Hypothalamus (tissue), 51 donors: ENCODE measurements at places on chromosomes 3 and 15.

GRCh38 chr15:70435872-70436271 lies 327.5 kb downstream of the UACA start:
- no peak for DNase-seq

DNA sequence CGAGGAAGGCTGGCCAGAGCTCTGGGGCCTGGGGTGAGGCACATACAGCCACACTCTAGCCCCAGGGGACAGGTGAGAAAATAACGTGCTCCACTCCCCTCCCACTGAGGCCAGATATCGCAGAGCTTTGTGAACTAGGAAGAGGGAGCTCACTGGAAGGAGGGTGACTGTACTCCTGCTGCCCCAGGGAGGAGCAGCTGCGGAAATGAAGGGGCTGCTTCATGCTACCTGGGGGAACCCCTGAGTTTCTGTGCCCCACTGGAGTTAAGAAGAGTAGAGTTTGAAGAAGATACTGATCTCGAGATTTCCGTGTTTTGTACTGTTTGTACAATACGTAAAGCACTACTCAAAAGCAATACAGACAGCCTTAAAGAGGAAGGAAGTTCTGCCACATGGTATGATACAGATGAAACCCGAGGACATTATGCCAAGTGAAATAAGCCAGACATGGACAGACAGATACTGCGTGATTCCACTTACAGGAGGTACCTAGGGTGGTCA lies 44.6 kb downstream of the CMTM6 start:
- no peak for DNase-seq

- DNase-seq, result no peak
Observed at GRCh38 chr15:35019404-35020327, 31.6 kb upstream of the ZNF770 start.

GRCh38 chr15:94081829-94082228 lies 149.5 kb upstream of the MCTP2 start:
- DNase-seq, result no peak

GRCh38 chr3:165523801-165524200 lies 313.4 kb downstream of the BCHE start:
- DNase-seq, result no peak

DNA sequence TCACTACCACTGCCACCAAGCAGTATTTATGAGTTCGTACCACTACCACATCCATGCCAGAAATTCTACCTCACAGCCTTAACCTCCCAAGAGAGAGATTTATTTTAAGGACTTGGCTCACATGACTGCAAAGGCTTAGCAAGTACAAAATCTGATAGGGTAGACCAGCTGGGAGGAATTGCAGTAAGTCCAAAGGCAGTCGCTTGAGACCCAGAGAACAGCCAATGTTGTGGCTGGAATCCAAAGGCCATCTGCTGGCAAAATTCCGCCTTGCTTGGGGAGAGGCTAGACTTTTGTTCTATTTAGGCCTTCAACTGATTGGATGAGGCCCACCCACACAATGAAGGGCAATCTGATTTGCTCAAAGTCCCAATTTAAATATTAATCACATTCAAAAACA lies 101.4 kb upstream of the STT3B start:
- no peak for DNase-seq

- DNase-seq, result no peak
Observed at GRCh38 chr15:96612917-96613316, 282.4 kb downstream of the NR2F2 start.

GRCh38 chr3:127959873-127960272 lies 44.8 kb downstream of the KBTBD12 start:
- DNase-seq, result no peak

DNA sequence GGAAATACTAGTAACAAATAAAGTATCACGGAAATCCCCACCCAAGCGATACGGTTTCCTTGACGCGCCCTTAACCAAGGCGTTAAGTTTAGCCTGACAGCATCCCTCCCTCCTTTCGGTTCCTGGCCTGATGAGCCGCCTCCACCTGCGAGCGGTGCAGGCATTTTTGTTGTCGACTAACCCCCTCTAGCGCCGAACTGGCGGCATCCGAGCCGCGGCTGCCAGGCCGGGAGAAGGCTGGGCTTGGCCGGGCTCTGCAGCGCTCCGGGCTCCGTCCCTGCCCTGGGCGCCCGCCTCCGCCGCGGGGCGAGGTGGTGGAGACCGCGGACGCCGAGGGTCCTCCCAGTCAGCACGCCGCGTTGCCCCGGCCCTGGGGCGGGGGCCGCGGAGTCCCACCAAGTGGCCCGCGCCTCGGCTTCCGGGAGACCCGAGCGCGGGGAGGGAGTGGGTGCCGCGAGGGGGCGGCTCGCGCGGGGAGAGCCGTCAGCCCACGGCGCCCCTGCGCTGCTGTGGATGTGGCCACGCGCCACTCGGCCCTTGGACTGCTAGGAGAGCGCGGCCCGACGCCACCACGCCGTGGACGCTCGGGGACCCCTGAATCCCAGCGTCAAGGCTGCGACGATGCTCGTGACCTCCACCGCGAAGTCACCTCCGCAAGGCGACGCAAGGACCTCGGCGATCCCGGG lies 1.1 kb upstream of the EPHA6 start:
- peak; percentile 9 for DNase-seq
